ENCODE measurements at places on chromosomes 1 and 21.
A peak's percentile ranks its signal among the peaks of the same experiment; 100 is the strongest.

- no peak for DNase-seq
These were observed 76.6 kb upstream of the PRDX6 start for GRCh38 chr1:173400387-173400995.

DNA sequence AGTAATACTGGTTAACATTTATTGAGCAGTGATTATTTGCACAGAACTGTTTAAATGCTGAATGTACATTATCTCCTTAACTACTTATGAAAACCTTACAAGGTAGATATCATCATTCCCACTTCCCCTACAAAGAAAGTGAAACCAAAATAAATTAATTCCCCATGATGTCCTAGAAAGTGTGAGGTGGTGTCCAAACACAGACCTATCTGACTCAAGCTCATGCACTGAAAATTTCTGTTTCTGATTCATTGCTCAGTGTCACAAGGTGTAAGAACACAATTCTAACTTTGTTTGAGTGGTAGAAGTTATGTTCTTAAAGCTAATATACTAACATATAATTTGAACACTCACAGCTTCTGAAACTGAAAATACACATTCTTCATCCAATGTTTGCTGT is 178.7 kb downstream of the MRPL39 start:
- no peak for DNase-seq

- no peak for DNase-seq
These were observed 14.0 kb upstream of the ETV3L start for GRCh38 chr1:157113631-157114030.

DNA sequence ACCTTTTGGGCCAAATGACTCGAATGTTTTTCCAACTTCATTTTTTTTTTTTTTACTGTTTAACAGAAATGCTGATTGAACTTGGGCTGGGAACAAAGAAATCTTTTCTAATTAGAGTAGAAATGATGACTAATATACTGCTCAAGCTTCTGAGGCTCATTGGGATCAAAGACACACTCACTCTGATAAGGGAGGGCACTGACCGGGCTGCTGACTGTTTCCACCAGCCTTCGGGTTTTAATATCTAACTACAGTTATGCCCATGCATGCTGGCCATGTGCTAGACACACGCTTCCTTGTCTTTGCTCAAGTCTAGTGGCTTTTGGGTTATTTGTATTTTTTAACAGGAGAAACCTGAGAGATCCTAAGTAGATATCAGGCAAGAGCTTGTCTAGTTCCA is 16.8 kb downstream of the ZBTB18 start:
- DNase-seq, result no peak

- DNase-seq, result no peak
These were observed 45.1 kb downstream of the CAPN8 start for GRCh38 chr1:223620297-223620897.

- DNase-seq, result no peak
These were observed 29.8 kb downstream of the RASSF5 start for GRCh38 chr1:206537141-206537540.

DNA sequence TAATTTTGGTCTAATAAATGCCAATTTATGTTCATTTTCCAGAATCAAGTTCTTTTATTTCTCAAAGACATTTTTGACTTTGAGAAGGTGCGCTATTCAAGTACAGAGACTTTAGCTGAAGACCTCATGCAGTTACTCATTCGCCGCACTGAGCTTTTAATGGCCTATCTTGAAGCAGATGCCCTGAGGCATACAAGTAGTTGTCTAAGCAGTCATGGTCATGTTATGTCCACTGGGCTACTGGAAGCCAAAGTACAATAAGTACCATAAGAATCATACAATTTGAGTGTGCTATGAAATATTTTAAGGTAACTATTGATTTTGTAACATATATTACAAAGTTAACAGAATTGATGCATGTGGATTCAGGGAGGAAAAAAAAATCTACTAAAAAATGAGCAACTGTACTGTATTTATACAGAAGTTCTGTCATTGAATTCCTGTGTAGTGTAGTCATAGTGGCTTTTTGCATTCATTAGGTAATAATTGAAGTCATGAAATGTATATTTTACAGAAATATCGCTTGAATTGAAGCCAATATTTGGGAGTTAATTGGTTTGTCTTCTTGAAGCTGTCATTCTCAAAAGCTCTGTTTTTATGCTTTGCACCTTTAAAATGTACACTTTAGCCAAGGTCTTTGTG is 13.5 kb upstream of the NEXN start:
- no peak for DNase-seq

DNA sequence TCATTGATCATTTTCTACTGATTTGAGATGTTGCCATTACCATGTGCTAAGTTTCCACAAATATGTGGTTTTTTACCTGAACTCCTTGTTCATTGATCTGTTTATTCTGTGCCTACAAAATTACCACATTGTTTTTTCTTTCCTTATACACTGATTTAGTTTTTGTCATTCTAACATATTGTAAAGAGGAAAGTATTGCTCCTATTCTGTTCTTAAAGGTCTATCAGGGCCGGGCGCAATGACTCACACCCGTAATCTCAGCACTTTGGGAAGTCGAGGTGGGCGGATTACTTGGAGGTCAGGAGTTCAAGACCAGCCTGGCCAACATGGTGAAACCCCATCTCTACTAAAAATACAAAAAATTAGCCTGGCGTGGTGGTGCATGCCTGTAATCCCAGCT is 75.1 kb downstream of the CAMTA1 start:
- no peak for DNase-seq

DNA sequence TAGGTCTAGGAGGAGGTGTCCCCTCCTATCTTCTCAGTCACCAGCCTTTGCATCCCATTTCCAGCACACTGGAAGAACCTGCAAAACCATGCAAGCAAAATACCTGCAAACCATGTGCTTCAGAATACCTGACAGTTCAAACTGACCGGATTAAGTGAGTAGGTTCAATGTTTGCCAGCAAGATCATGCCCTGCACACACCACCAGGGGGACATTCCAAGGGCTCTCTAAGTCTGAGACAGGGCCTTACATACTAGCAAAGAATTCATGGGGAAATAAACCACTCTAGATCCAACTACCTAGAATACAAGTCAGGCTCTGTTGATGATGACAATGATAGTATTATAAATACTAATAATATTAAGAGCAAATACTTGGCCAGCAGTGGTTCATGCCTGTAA is 27.6 kb downstream of the INPP5B start:
- no peak for DNase-seq

- DNase-seq, result peak; percentile 72
These were observed 32.8 kb upstream of the IFNAR2 start for GRCh38 chr21:33196941-33197374.

DNA sequence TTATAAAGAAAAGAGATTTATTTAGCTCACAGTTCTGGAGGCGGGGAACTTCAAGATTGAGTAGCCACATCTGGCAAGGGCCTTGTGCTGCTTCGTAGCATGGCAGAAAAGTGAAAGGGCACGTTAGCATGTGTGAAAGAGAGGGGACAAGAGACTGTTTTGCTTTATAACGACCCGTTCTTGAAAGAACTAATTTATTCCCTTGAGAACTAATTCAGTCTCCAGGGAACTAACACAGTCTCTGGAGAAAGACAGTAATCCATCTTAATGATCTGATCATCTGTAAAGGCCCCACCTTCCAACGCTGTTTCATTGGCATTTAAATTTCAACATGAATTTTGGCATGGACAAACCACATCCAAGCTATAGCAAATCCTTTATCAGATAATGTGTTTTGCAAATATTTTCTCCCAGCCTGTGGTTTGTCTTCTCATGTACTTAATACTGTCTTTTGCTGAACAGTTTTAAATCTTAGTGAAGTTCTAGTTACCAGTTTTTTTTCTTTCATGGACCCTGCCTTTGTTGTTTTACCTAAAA is 26.1 kb downstream of the MTR start:
- DNase-seq, result no peak

DNA sequence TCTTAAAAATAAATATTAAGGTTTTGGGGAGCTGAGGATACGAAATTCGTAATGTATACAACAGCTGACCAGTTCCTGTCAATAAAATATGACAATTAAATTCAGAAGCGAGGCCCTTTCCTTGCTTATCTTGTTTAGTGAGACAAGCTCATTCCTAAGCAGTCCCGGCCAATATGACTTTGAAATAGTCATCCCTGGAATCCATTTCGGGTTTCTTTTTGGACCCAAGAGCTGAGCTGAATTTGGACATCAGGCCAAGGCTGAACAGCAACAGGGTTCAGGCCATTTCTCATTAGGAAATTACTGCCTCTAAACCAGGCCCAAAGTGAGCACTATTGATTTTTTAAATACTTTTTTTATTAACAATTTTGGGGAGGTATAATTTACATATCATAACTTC is 17.3 kb upstream of the FMN2 start:
- DNase-seq, result no peak

DNA sequence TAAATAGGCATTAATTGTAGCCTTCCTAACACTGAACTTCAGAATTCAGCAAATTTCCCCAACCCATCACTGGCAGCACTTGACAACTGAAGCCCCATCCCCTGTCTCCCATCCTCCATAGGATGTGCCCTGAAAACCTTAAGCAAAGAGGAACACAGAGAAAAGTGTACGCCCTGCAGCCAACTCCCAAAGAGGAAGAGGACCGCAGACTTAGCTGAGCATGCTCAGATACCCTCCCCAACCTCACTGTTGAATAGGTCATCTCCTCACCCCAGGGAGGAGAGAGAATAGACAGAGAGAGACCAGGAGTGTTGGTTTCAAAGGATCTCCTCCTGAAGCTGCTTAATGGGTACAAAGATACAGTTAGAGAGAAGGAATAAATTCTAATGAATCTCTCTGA is 50.5 kb downstream of the CD2 start:
- no peak for DNase-seq

DNA sequence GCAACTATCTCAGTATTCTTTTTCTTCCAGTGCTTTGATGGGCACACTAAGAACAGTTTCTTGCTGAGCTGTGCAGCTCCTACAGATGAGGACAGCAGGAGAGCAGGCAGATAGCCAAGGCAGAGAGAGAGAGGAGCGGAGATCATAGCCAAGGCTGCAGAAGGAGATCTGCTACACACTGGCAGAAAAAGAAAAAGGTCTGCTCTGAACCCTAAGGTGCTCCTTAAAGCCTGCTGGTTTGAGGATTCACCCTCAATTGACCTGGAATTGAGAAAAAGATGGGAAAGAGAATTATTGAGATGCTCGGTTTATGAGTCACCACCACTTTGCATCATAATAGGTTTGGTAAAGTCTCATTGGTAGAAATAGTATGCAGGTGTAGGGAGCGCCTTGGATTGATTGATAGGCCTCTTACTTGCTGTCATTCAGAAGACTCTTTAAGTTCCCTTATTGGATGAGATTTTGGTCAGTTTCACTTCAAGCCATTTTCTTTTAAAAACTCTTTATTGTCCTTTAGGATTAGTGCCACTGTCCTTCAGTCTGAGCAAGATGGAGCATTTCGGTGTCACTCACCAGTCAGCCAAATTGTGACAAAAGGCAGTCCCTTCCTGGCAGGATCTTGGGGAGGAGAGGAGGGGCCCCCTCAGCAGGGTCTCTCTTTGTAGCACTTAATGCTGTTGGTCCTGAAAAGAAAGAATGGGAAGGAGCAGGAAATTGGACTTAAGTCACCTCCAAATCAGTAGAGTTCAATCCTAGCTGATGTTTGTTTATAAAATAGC is 685.0 kb downstream of the ADGRL2 start:
- DNase-seq, result no peak

DNA sequence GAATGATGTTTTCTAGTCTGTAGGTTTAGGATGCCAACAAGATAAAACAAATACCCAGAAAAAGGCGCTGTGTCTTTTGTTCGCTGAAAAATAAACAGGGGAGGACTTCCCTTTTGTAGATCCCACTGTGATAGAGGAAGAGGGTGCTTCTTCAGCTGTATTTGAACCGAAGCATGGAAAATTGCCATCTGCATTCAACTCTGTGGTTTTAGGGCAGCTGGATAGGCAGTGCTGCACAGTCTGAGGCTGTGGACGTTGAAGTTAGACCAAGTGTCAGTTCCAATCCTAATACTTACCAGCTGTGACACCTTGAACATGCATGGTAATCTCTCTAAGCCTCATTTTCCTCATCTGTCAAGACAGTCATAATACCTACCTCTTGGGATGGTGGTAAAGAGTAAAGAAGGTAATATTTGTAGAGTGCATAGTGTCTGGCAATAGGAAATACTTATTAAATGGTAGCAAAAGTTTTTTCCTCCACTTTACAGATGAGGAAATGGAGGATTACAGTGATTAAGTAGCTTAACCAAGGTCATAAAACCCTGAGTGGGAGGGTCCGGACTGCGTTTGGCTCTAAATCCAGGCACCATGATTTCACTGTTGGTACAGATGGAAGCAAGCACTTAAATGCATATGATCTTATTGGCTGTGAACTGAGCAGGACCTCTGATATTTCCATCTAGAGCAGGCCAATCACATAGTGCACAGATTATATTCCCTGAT is 48.5 kb downstream of the UTP25 start:
- no peak for DNase-seq

DNA sequence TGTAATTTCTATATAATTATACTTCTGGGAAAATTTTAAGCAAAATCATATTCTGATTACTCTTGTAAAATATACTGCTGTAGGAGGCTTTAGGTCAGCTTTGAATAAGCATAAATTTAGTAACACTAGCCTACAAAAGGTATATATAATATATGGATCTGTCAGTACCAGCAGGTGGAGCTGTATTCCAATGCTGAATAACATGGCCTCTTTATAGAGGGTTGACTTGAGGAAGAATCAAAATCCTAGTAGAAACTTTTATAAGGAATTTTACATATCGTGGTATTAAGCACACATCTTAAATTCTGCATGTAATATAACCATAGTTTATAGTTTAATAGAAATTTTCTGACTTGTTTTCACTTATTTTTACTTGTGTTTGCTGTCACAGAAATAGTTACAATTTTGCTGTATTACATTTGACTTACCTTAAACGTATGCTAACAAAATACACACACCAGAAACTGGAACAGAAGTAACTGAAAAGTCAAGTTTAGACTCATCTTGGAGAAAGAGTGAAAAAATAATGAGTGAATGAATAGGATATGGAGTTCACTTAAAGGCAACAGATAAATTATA is 79.3 kb downstream of the HMCN1 start:
- DNase-seq, result peak; percentile 30

- no peak for DNase-seq
These were observed 13.6 kb upstream of the ADARB1 start for GRCh38 chr21:45060675-45061311.

- DNase-seq, result no peak
These were observed 37.3 kb downstream of the RGS4 start for GRCh38 chr1:163106364-163106987.

GRCh38 chr1:182595641-182596240 is 6.7 kb upstream of the RNASEL start:
- DNase-seq, result no peak

- no peak for DNase-seq
These were observed 220.3 kb downstream of the GRIK1 start for GRCh38 chr21:29719521-29719920.

DNA sequence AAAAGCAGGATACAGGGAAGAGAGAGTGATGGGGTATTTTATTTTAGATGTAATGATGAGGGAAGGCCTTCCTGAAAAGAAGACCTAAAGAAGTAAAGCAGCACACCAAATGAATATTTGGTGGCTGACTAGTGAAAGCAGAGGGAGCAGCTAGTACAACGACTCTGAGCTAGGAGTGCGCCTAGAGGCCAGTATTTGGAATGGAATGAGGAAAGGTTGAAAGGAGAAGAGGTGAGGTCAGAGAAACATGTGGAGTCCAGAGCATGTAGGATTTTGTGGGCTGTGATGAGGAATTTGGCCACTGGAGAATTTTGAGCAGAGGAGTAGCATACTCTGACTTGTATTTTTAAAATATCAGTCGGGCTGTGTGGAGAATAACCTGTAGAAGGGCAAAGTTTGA is 11.8 kb upstream of the RPL5 start:
- DNase-seq, result no peak

GRCh38 chr1:171715813-171716251 is 26.0 kb downstream of the VAMP4 start:
- DNase-seq, result peak; percentile 36

GRCh38 chr1:97726386-97726785 is 194.4 kb downstream of the DPYD start:
- DNase-seq, result no peak

Measured in renal pelvis (tissue), 12 donors.